Motor neuron (in vitro differentiated cells): ENCODE measurements at places on chromosomes 6 and 20. TPM values are rescaled to one million over a fixed set of nuclear protein-coding genes. Genes with fewer than 3 reads are reported as not detected.

DNA sequence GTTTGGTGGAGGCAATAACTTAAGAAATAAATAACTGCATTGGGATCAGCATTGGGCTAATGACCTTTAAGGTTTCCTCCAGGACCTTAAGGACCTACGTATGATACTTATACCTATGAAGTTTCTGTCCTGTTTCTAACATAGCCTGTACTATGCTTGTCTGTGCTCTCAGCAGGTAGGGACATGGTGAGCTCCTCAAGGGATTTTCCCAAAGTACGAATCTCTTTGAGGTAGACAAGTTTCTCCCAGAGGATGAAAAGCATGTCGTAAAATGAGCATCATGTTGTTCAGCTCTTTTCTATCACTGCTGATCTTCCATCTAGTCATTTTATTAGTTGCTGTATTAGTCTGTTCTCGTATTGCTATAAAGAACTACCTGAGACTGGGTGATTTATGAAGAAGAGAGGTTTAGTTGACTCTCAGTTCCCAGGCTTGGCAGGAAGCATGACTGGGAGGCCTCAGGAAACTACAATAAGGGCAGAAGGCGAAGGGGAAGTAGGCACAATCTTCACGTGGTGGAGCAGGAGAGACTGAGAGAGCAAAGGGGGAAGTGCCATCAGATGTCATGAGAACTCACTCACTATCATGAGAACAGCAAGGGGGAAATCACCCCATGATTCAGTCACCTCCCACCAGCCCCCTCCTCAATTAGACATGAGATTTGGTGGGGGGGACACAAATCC lies 77.8 kb upstream of the TGM3 start:
- ATAC-seq: no peak

GRCh38 chr6:117592983-117593759 lies 9.1 kb downstream of the GOPC start:
- no peak for ATAC-seq

DNA sequence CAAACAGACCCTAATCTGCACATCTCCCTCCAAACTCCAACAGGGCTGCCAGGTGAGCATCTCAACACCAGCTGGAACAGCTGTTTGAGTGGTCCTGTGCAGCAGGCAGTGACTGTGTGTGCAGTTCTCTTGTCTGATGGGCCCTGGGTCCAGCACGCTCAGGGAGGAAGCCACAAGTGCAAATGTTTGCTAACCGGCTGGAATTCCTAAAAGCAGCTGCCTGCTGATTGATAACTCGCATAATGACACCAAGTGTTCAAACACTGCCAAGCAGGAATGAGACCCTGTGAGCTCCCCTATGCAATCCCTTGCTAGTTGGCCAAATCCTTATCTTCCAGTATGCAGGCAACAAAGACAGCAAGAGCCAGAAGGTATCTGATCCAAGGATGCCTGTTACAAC lies 650.6 kb downstream of the CBLN4 start:
- no peak for ATAC-seq

- ATAC-seq: no peak
Observed at GRCh38 chr6:38784506-38785235, 69.6 kb downstream of the DNAH8 start.

GRCh38 chr6:45757443-45758130 lies 258.1 kb downstream of the CLIC5 start:
- ATAC-seq: peak; percentile 78

GRCh38 chr6:169074526-169074925 lies 179.1 kb downstream of the THBS2 start:
- ATAC-seq: no peak

DNA sequence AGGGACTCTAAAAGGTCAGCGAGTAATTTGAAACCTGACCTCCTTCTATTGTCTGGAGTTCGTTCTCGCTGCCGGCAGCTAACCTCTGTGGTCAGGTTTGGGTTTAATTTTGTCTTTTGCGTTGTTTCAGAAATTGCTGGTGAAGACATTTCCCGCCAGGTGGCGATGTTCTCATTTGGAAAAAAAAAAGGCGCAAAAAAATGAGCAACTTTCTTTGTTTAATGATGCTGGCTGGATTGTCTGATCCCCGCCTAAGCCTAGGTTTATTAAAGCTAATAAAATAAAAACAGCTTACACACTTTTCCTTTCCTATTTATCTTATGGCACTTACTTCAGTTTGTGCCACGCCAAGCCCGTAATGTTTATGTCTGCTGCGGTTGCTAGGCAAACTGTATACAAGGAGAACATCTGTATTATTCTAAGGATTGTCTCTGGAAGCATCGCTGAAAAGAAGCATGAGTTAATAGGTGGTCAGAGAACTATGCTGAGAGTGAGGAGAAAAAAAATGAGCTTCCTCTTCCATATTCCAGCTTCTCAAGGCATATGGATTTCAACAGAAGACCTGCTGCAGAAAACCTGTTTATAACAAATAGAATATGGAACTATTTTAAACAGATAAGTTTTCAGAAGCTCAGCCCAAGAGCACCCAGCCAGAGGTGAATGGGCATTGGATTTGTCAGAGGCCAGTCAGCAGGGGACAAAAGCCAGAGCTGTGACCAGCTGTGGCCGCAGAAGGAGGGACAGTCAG lies 205.7 kb downstream of the DOK5 start:
- ATAC-seq: peak; percentile 38

DNA sequence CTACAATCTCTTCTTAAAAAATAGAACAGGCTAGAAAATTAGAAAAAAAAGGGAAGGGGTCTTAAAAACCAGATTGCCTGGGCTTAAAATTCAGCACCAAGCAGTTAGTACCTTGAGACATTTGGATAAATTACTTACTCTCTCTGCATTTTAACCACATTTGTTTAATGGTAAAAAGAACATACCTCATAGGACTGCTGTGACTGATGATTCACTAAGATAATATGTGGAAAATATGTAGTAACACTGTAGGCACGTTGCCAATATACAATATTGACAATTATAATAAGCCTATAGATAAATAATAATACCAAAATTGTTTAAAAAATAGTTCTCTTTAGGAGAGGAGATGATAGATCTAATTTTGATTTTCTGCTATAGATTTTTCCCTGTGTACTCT lies 750.4 kb downstream of the TENT5A start:
- ATAC-seq: no peak

GRCh38 chr6:138465007-138465645 lies 34.2 kb downstream of the NHSL1 start:
- peak; percentile 56 for ATAC-seq

DNA sequence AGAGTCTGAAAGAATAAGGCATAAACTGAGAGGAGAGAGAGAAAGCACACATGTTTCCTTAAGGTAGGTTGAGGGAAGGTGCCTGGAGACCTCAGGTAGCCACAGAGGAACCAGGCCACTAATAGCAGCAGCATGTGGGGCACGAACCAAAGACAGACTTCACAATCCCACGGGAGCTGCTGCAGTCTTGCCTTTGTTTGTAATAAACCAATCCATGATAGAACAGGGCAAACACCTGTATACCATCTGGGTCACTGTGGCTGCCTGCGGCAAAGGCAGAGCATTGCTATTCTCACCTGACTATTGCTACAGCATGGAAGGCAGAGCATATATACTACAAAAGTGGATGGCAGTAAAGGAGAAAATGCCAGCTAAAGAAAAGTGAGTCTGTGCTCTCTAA lies 36.3 kb downstream of the HEBP2 start:
- no peak for ATAC-seq

GRCh38 chr6:88804701-88805100 lies 158.7 kb downstream of the RNGTT start:
- ATAC-seq: no peak

- ATAC-seq: no peak
Observed at GRCh38 chr6:3290931-3291211, 32.1 kb downstream of the PSMG4 start.

DNA sequence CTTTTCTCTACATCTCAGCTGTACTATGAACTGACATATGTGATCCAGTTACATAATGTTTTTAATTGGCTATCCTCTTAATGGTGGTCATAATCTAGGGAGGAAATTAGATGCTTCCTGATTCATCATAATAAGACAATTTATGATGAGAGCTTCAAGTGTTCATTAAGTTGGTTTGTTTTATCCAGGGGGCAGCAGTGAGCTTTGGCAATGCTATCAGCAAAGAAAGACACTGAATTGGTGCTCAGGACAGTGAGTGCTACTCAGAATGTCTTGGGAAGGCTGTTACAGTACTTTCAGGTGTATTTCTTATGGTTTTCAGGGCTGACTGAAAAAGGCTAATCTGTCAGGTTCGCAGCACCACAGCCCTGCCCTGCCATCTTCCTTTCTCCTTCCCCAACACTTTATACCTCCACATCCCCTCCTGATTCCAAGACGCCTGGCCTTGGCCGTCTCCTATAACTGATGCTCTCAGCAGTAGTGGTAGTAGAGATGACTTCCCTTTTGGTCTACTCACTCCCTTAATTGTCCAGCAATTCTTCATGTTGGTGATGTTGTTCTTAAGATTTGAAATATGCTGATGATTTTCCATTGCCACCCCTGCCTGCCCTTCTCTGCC lies 67.0 kb upstream of the TNFAIP3 start:
- no peak for ATAC-seq

- ATAC-seq: no peak
Observed at GRCh38 chr6:132525866-132526265, 12.2 kb upstream of the TAAR9 start.

DNA sequence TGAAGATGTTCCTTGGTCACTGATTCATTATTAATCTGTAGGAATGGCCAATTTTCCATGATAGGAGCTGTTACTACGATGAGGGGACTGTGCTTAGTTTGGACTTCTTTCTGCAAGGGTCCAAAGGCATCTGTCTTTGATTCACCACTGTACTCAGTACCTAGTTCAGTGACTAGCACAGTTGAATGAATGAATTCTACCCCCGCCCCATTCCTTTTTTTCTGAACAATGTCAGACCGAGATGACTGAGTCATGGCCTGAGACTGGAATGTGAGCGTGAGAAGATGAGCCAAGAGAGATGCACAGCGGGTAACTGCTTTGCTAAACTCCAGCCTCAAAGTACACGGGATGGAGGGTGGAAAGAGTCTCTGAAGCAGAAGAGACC lies 419 bp upstream of the SNHG17 start:
- peak; percentile 26 for ATAC-seq

DNA sequence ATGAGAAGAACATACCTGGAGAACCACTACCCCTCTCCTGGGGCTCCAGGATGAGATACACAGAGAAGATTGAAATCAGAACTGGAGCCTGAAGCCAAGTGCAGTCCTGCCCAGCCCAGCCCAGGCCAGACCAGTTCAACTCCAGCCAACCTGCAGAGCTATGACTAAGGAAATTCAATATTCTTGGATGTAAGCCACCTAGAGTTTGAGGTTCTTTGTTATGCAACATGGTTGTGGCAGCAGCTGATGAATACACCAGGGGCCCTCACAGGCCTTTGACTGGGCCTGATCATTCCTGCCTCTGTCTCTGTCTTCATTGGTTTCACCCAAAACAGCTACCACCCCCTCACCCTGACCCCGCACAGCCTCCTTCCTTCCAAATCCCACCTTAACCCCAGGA lies 167.8 kb downstream of the LRFN2 start:
- no peak for ATAC-seq

GRCh38 chr20:46694484-46694883 lies 5.2 kb upstream of the TP53RK start:
- ATAC-seq: no peak

DNA sequence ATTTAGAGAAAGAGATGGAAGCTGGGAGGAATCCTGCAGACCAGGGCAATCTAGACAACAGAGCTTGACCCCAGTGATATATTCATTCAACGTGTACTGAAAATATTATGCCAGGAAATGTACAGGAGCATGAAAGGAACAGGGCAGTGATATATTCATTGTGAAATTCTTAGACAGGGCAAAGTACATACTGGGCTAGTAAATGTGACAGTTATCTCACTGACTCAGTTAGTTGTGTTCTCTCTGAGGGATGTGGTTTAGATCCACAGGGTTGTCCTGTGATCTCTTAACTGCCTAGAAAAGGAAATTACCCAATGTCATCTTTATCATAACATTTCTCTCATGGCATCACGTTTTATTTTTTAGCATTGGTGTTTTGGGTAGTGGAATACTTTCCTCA lies 891.3 kb downstream of the EYS start:
- ATAC-seq: no peak

- no peak for ATAC-seq
Observed at GRCh38 chr20:4086771-4087687, 71.7 kb upstream of the RNF24 start.

DNA sequence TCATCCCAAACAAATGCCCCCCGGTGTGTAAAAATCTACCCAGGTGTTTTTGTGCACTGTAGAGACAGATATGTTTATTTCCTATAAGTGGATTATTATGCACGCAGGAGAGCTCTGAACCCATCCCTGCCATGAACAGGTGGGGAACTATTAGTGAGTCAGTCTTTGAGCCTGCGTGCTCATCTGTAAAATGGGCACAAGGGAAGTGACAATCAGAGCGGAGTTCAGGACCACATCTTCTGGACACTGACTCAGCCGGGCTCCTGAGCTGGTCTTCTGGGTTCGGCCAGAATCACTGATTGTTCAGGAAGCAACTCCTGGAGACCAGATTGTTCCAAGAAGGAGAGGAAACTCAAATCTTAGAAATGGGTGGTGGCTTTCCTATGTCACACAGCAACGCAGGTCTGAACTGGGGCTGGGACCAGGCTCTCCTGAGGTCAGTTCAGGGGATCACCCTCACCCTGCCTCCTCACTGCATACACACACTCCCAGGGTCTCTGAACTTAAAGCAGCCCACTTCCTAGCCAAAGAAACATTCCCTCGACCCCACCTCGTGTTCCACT lies 27.3 kb upstream of the TGM2 start:
- ATAC-seq: no peak

- no peak for ATAC-seq
Observed at GRCh38 chr20:53736757-53737395, 143.2 kb upstream of the ZNF217 start.

DNA sequence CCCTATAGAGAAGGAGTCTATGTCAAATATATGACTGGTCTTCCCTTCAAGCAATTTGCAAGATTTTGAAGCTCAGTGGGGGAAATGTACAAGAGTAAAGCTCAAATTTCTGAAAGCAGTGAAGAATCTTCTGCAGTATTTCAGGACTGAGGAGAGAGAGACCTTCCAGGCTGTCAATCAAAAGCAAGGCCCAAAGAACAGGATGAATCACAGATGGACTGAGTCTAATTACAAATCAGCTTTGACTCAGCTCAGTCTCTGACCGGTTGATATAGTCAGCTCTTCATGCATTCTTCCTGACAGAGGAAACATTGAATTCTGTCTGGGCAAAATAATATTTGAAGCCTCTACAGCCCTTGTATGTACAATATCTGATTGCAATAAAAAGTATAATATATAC lies 7.7 kb upstream of the HTR1B start:
- ATAC-seq: no peak

The TUBB1 gene
- total RNA-seq: 0.76 and 2.0 TPM in 2 replicates

The FOXS1 gene
- 1.0 and 1.1 TPM in 2 replicates for total RNA-seq

The LTA gene
- 0.70 and 0.86 TPM in 2 replicates for total RNA-seq

The FAM8A1 gene
- total RNA-seq: 32.6 and 33.2 TPM in 2 replicates

The KCNQ2 gene
- total RNA-seq: 68.8 and 70.3 TPM in 2 replicates

The DEFB114 gene
- total RNA-seq: not detected in 2 replicates

The CST3 gene
- total RNA-seq: 631 and 679 TPM in 2 replicates

The ELOVL4 gene
- total RNA-seq: 11.2 and 18.9 TPM in 2 replicates

The EMILIN3 gene
- 1.2 and 1.9 TPM in 2 replicates for total RNA-seq

The BPI gene
- total RNA-seq: 1.1 and 1.2 TPM in 2 replicates

The PCSK2 gene
- total RNA-seq: 0.15 and 0.21 TPM in 2 replicates

The ITPA gene
- 66.5 and 76.7 TPM in 2 replicates for total RNA-seq

The NDRG3 gene
- total RNA-seq: 31.3 and 31.5 TPM in 2 replicates

The SYCP2 gene
- 1.4 and 1.5 TPM in 2 replicates for total RNA-seq

The FERMT1 gene
- 15.0 and 16.6 TPM in 2 replicates for total RNA-seq

The FAXC gene
- 17.9 and 22.0 TPM in 2 replicates for total RNA-seq

The CLIC1 gene
- total RNA-seq: 627 and 630 TPM in 2 replicates

The TCP11 gene
- total RNA-seq: not detected in 2 replicates
